ENCODE measurements at places on chromosomes 7 and 10.

GRCh38 chr7:27170426-27171324 lies 3.4 kb downstream of the HOXA10 start:
- no peak for DNase-seq

DNA sequence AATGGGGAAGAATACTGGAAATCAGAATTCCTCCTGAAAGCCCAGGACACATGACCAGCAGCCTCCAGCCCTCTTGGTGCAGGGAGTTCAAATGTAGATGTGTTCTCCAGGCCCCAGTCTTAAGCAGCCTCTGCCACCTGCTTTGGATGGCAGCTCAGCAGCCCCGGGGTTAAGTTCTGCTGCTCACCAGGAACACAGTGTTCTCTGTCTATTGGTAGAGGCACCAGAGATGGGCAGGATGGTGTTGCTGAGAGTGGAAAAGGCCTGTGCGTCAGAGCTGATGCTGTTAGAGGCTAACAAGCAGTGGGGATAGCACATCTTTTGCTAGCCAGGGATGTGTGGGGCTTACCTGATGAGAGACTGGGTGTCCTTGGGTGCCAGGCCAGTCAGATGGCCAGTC lies 56.8 kb downstream of the PAX2 start:
- no peak for DNase-seq

GRCh38 chr7:148987751-148988512 lies 40.4 kb downstream of the PDIA4 start:
- no peak for DNase-seq

- peak; percentile 68 for DNase-seq
These were observed 7.5 kb upstream of the RBP3 start for GRCh38 chr10:47340608-47341170.

GRCh38 chr10:38094927-38095574 lies 914 bp downstream of the ZNF37A start:
- no peak for DNase-seq

GRCh38 chr10:103736044-103736443 lies 119.3 kb downstream of the SH3PXD2A start:
- no peak for DNase-seq

GRCh38 chr10:121889212-121889611 lies 38.6 kb downstream of the ATE1 start:
- no peak for DNase-seq

DNA sequence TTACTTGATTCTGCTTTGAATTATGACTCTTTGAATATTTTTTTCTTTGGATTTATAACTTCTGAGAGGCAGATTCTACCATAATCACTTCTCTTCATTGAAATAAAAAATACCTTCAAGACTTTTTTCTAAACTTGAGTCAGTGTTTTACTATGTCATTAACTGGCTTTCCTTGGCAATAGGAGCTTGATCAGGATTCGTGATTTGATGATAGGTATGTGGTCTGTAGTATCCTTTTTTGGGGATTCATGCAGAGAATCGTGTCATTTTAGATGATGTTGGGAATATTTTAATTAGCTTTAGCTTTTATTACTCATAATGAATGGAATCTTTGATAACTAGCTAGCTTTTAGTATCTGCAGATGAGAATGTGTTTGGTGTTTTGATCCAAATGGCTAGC lies 83.3 kb downstream of the PHTF2 start:
- no peak for DNase-seq

DNA sequence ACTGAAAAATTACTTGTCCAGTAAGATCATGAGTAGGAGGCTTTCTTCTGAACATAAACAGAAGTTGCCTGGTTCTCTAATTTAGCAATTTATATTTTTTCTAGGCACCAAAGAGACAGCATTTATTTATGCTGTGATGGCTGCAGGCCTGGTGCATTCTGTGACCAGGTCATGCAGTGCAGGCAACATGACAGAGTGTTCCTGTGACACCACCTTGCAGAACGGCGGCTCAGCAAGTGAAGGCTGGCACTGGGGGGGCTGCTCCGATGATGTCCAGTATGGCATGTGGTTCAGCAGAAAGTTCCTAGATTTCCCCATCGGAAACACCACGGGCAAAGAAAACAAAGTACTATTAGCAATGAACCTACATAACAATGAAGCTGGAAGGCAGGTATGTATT lies 2.8 kb downstream of the WNT16 start:
- no peak for DNase-seq
